ENCODE measurements at places on chromosomes 5 and 9. TPM values are rescaled to one million over a fixed set of nuclear protein-coding genes. Genes with fewer than 3 reads are reported as not detected.

The F12 gene
- 1.4 TPM for total RNA-seq

GRCh38 chr5:10632110-10632761 is 68.4 kb downstream of the ANKRD33B start:
- H3K4me3 ChIP-seq = peak overlapping the region; percentile 25
- H3K36me3 ChIP-seq = no peaks in the 10 kb centered on the region
- peaks cover 7% of the 10 kb centered on the region for H3K4me1 ChIP-seq
- DNase-seq = no peak

DNA sequence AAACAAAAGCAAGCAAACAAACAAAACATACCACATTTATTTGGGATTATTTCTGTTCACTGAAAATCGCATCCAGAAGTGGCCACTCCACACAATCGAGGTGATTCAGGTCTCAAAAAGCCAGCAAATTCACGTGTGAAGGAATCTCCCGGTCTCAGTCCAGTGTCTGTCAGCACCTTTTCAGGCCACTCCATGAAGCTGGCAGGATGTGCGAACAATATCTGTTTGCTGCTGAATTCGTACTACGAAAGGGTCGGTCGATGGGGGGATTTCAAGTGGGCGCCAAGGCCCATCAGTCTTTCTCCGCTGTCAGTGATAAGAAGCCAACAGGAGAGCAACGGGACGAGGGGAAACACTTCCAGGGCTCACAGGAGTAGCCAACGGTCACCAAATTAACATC is 505.1 kb downstream of the IRX1 start:
- no peak overlapping the region for H3K4me3 ChIP-seq
- H3K36me3 ChIP-seq = no peaks in the 10 kb centered on the region
- H3K27me3 ChIP-seq = no peaks in the 10 kb centered on the region

GRCh38 chr5:43036409-43036808 is 3.7 kb downstream of the ANXA2R start:
- no peak for DNase-seq
- H3K36me3 ChIP-seq = no peaks in the 10 kb centered on the region
- H3K4me3 ChIP-seq = peak overlapping the region; percentile 64
- H3K27me3 ChIP-seq = no peaks in the 10 kb centered on the region

DNA sequence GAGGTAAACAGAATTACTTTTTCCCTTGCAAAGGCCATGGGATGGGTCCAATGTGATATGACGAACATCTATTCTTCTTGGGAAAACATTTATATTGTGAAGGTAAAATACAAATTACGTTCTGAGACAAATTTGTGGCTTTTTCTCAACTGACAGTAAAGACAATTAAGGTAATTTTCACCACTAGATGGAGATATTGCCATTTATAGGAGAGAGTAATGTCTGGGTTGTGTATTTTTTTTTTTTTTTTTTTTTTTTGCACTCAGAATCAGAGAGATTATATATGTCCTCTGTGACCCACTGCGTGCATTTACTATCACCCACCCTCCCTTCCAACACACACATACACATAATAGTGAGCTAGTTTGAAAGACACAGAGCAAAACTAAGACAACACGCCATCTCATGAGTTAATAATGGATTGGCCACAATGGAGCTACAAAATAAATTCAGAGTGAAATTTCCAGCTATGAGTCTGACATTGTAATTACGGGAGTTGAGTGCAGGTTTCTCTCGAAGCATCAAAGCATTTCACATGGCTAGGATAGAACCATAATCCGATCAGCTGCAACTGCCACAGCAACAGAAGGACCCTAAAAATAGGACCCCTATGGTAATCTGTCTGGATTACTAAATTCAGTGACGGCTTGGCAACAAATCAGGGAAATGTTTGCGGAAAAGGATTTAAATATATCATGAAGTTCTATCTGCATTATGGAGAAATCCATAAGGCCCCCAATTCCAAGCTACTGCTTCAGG is 49.2 kb downstream of the ANXA1 start:
- no peak overlapping the region for H3K4me3 ChIP-seq
- H3K27ac ChIP-seq = no peak overlapping the region
- no peaks in the 10 kb centered on the region for H3K36me3 ChIP-seq

GRCh38 chr9:132506977-132507669 is 75.3 kb upstream of the BARHL1 start:
- H3K4me1 ChIP-seq = no peaks in the 10 kb centered on the region
- no peak overlapping the region for H3K4me3 ChIP-seq
- H3K27me3 ChIP-seq = no peaks in the 10 kb centered on the region
- no peaks in the 10 kb centered on the region for H3K36me3 ChIP-seq

Measured in upper lobe of left lung (tissue), 6 donors.